ENCODE measurements at places on chromosomes 1 and 21. TPM values are rescaled to one million over a fixed set of nuclear protein-coding genes. Genes with fewer than 3 reads are reported as not detected.

The SPRR2E gene
- not detected for total RNA-seq

The COL9A2 gene
- 7.2 TPM for total RNA-seq

The OR10T2 gene
- total RNA-seq: not detected

The IQCC gene
- 4.6 TPM for total RNA-seq

The MANEAL gene
- total RNA-seq: 41.5 TPM

All from diencephalon (tissue), 1 donor.